ENCODE measurements at places on chromosomes 13 and 19.
A peak's percentile ranks its signal among the peaks of the same experiment; 100 is the strongest.

DNA sequence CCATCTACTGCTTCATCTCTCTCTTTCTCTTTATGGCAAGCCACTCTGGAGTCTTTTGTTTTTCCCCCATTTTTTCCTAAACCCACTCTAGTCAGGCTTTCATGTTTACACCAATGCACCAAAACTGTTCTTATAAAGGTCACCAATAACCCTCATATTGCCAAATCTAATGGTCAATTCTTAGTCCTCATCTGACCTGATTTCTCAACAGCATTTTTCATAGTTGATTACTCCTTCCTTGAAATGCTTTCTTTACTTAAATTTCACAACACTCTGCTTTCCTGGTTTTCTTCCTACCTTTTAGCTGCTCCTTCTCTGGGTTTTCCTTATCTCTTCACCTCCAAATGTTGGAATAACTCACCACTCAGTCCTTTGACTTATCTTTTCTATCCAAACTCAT is 47.9 kb downstream of the MICU2 start:
- no peak for DNase-seq

- peak; percentile 3 for DNase-seq
Measured at GRCh38 chr13:19818223-19818842, 35.6 kb upstream of the PSPC1 start.

DNA sequence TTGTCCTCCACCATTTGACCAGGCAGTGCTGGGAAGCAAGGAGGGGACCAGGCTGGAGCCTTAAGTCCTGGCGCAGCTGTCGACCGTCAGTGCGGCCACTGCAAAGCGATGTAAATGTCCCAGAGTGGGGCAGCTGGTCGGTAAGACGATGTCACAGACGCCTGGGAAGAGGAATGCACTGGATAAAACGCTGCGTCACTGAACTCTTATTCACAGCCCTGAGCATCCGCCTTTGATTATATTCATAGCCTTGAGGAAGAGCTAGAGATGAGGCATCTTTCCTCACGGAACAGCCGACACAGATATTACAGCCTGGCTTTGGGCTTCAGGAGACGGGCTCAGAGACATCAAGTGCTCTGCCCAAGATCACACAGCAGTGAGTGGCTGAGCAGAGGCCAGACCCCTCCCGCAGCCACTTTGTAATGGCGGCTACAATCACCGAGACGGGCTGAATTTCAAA is 17.6 kb upstream of the TUBGCP3 start:
- no peak for DNase-seq

- DNase-seq = no peak
Measured at GRCh38 chr13:24073657-24074056, 86.9 kb upstream of the SPATA13 start.

DNA sequence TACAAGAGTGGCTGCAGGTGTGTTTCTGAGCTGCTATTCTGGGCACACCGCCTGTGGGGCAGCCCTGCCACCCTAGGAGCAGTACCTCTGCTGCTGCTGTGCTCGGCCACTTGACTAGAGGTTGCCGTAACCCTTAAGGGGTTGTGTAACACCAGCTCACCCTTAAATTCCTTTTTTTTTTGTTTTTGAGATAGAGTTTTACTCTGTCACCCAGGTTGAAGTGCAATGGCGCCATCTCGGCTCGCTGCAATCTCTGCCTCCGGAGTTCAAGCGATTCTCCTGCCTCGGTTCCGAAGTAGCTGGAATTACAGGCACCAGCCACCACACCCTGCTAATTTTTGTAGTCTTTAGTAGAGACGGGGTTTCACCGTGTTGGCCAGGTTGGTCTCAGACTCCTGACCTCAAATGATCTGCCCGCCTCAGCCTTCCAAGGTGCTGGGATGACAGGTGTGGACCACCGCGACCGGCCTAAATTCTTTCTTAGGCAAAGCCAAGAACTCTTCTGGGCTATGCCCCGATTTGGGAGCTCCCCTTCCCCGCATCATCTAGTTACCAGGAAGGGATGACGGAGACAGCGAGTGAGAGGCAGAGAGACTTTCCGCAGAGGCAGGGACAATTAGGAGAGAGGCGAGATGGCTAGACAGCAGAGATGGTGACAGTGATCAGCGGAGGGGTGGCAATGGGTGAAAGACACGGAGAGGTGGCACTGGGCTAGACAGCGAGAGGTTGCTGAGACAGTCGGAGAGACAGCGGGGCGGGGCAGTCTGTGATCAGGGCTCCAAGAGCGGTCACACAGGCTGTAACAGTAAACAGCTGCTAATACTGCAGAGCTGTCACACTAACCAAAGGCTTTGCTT is 4.4 kb upstream of the LILRA5 start:
- no peak for DNase-seq

- DNase-seq = no peak
Measured at GRCh38 chr13:30968846-30969245, 36.4 kb downstream of the TEX26 start.

DNA sequence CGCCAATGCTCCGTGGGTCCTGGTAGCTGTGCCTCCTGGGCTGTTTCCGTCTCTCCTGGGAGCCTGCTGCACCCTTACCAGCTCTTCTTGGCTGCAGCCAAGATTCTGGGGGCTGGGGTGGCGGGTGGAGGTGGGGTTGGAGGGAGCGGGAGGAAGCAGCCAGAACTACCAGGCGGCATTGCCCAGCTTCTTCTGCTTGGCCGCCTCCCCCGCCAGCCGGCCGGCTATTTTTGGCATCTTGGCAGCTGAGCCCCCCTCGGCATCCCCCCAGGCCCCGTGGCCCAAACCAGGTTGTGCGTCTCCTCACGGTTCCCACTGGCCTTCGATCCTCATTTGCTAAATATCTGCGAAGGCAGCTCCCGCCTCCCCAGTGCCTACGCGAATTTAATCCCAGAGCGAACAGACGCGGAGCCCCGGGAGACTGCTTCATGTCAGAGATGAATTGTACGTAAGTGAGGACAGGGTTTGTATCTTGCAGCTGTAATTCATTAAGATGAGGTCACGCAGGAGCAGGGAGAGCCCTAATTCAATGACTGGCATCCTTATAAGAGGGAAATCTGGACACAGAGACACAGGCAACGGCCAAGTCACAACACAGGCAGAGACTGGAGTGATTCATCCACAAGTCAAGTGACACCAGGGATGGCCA is 12.8 kb upstream of the PEAK3 start:
- DNase-seq = no peak

- no peak for DNase-seq
Measured at GRCh38 chr13:42602906-42603305, 29.0 kb downstream of the TNFSF11 start.

Data from stimulated activated effector memory CD8-positive, alpha-beta T cell treated with anti-CD3 and anti-CD28 coated beads, Interleukin-12 subunit alpha, Interleukin-12 subunit beta, amount 100 ng/mL, for 72 hours (primary cell).